ENCODE measurements at places on chromosomes 3 and 15.

- DNase-seq: no peak
Measured at GRCh38 chr3:113454630-113455029, 13.3 kb upstream of the CFAP44 start.

DNA sequence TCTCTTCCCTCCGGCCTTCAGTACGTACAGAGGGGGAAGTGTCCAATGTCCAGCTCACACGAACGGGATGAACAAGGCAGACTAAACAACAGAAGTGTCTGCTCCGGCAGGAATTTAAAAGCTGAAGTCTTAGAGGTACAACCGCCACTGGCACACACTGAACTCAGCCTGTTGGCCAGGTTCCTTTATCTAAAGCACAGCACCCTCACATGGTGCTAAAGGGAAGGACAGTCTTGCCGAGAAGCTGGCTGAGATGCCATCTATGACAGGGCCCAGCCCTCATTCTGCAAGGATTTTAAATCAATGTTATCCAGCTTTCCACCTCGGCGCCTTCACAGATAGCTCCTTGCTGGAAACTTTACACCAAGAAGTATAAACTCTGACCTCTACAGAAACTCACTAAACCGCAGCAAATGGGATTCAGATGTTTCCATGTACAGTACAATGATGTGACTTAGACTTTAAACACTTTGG, 2.8 kb downstream of the ADAMTS17 start:
- peak; percentile 61 for DNase-seq

- peak; percentile 34 for DNase-seq
Measured at GRCh38 chr3:100756441-100756840, 47.1 kb downstream of the TFG start.

DNA sequence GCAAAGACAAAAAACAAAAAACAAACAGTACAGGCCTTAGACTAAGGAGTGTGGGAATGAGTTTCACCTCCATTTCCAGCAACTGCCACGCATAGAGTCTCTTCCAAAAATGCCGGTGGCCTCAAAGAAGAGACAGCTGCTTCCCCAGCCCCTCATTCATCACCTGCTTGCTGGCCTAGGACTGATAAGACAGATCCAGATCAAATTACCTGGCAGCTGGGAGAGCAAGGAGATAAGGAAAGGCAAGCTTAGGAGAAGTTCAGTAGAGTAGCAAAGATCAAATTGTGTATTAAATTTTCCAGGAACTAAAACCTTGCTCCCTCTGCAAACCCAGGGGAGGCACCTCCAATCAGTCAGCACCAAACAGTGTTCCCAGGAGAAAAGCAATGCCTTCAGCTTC, 325.8 kb upstream of the CTNNB1 start:
- no peak for DNase-seq

DNA sequence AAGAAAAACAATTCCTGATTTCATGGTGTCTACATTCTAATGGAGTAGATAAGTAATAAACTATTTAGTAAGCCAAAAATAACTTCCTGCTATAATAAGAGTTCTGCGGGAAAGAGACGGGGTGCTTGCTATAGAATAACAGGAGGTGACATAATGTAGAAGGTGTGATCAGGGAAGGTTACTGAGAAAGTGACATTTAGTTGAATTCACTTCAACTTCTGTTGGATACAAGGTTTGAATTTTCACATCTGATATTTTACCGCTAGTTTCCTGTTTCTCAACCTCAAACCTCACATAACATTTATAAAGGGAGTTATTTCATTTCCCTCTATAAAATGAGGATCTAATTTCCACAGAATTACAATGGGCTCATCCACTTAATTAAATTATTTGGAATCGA, 102.3 kb upstream of the GBE1 start:
- DNase-seq: no peak

DNA sequence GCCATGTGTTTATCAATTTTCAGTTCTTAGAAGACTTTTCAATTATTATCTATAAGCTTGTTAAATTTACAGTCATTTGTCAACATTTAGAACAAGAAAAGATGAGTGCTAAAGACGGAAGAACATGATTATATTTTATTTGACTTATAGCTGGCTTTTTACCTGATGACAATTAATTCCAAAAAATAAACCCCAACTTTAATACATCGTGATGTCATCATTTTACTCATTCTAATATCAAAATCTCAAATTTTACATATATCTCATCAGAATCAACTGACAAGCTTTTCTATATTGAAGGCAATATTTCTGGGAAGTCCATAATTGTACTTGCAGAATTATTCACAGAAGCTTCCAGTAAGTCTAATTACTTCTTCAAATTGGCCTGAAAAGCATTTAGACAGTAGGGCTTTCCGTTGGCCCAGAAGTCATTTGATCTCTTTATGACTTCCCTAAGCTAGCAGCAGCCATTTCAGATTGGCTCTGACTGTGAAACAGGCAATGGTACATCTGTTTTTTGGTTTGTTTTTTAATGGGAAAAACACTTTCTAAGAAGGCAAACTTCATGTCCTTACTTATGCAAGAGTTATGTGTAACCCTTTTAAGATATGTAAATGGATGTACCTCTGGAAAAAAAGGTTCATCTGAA, 234.7 kb upstream of the PLSCR5 start:
- DNase-seq: no peak

- no peak for DNase-seq
Measured at GRCh38 chr3:58333206-58334012, 717 bp downstream of the PXK start.

GRCh38 chr3:124837065-124837464, 50.1 kb downstream of the ITGB5 start:
- no peak for DNase-seq

DNA sequence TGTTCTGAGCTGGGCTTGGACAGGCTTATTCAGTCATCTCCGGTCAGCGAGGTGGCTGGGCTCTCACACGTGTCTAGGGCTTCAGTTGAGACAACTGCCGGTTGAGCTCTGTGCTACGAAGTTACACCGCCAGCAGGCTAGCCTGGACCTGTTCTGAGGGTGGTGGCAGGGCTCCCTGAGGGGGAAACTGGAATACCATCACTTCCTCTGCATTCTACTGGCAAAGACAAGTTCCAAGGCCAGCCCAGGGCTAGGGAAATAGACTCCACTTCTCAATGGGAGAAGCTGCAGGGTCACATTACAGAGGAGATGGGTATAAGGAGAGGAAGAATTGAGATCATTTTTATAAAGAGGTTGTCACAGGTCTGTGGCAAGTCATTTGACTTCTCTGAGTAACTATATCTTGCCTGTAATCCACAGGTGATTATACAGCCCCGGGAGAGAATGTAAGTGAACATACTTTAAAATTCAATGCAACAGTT, 106.8 kb upstream of the IL12A start:
- DNase-seq: no peak

GRCh38 chr3:71219744-71220638, 363.5 kb downstream of the FOXP1 start:
- no peak for DNase-seq

DNA sequence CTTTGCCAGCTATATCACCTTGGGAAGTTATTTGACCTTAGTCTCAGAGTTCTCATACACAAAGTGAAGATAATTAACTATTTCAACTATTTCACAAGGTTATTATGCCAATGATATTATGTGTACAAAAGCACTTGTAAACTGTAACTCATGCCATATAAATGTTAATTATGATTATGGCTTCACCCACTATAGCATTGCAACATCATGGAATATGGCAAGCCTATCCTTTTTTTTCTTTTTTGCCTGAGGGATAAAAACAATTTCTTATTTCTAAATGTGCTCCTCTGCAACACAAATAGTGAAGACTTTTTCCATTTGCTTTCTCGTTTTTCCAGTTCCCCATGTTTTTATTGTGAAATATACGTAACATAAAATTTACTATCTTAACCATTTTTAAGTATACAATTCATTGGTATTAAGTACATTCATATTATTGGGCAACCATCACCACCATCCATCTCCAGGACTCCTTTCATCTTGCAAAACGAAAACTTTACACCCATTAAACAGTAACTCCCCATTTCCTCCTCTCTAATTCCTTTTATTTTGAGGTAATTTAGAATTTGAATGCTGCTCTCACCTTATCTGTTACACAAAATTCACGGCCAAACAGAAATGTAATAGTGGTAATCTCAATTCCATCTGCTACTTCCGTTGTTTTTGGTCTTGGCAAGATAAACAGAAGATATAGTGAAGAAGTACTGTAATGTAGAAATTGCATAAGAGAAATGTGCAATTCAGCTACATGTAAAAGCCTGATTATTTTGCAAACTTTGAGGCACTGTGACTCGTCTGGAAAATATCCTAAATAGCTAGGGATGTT, 46.3 kb downstream of the NANOGP8 start:
- peak; percentile 70 for DNase-seq

- DNase-seq: no peak
Measured at GRCh38 chr3:27354588-27355203, 14.5 kb downstream of the NEK10 start.

GRCh38 chr3:147509448-147509847, 100.3 kb downstream of the ZIC1 start:
- DNase-seq: no peak

DNA sequence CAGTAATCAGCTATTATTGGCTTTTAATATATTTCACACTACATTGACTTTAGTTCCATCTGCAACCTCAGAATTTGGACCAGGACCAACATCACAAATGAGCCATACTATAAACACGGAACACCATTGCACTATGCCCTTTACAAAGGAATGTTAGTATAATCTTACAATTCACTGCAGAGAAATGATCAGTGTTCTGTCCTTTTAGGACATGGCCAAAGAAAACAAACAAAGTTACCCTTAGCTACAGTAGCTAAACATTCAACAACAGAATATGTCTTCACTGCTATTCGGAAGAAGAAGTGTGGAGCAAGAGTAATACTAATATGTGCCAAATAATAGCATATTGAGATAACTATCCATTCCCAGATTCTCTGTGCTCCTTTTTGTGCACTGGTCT, 90.4 kb downstream of the NAALADL2 start:
- DNase-seq: peak; percentile 78

- no peak for DNase-seq
Measured at GRCh38 chr15:20645956-20646355, 104.4 kb upstream of the GOLGA6L6 start.

DNA sequence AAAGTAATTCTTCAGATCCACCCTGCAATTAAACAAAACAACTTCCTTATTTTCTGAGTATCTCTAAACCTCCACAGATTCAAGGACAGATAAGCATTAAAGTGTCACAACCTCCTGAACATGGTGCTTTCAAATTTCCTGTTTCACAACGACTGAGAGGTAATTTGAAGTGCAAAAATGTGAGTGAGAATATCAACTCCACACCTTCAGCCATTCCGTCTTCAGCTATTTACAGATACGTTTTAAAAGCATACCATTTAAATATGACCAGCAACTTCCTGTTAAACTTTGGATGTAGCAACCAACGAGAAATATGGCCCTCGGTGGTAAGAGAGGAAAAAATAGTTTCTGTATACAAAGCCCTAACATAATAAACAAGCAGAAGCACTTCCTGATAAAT, 32.1 kb upstream of the PCSK6 start:
- DNase-seq: no peak

GRCh38 chr3:14216257-14217048, 37.8 kb downstream of the LSM3 start:
- DNase-seq: peak; percentile 78

GRCh38 chr3:150763841-150764483, 993 bp upstream of the SIAH2 start:
- peak; percentile 41 for DNase-seq

GRCh38 chr3:184663756-184664155, 48.1 kb downstream of the MAGEF1 start:
- DNase-seq: peak; percentile 94

- no peak for DNase-seq
Measured at GRCh38 chr15:61032600-61033286, 196.4 kb downstream of the RORA start.

- peak; percentile 52 for DNase-seq
Measured at GRCh38 chr3:65245133-65246063, 557.6 kb upstream of the ADAMTS9 start.

DNA sequence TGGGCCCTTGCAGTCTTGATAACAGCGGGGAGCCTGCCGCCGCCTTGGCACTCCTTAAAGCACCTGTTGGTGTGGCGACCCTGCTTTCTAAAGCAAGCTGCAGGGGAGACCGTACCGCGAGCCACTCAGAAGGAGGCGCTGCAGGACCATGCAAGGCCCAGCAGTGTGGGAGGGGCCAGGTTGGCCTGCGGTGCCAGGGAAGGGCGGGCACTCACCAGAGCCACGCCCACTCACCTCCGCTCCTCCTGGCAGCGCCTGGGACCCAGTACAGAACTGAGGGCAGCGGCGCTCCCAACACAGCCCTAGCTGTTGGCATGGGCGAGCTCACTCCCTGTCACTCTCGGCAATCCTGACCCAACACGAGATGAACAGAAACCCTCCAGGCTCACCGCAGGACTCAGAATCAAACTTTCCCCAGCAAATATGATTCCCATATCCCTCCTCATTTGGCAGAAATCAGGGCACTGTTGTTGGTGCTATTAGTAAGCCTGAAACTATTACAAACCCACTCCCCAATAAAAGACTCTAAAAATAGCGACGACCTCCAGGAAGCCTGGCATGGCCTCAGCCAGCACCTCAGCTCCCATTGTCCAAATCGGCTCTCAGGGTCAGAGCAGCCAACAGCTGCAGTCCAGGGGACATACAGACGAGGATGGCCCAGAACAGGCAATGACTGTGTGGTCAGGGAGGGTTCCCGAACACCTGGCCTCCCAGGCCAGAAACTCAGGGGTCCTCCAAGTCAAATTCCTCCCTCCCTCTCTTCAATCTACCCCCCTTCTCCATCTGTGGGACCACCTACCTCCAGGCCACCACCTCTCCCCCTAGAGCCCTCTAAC, 77.2 kb downstream of the TBC1D2B start:
- DNase-seq: peak; percentile 31

- DNase-seq: peak; percentile 70
Measured at GRCh38 chr3:9316881-9317361, 45.9 kb upstream of the THUMPD3 start.

GRCh38 chr3:100695696-100696095, 13.6 kb upstream of the TFG start:
- DNase-seq: no peak

GRCh38 chr3:67288466-67289106, 290.5 kb downstream of the KBTBD8 start:
- DNase-seq: no peak

- DNase-seq: peak; percentile 79
Measured at GRCh38 chr3:111303760-111304159, 232.1 kb downstream of the NECTIN3 start.

- DNase-seq: peak; percentile 76
Measured at GRCh38 chr3:192819001-192819569, 91.7 kb upstream of the FGF12 start.

GRCh38 chr3:26631390-26631738, 8.8 kb downstream of the LRRC3B start:
- no peak for DNase-seq

GRCh38 chr3:33915796-33916546, 117.5 kb downstream of the PDCD6IP start:
- DNase-seq: no peak

- DNase-seq: no peak
Measured at GRCh38 chr3:88528494-88528893, 378.7 kb downstream of the C3orf38 start.

Measured in fibroblast of upper back skin (primary cell).